ENCODE measurements at places on chromosomes 2 and 18. TPM values are rescaled to one million over a fixed set of nuclear protein-coding genes. Genes with fewer than 3 reads are reported as not detected.

The ASXL3 gene
- total RNA-seq: not detected

The DYNAP gene
- not detected for total RNA-seq

DNA sequence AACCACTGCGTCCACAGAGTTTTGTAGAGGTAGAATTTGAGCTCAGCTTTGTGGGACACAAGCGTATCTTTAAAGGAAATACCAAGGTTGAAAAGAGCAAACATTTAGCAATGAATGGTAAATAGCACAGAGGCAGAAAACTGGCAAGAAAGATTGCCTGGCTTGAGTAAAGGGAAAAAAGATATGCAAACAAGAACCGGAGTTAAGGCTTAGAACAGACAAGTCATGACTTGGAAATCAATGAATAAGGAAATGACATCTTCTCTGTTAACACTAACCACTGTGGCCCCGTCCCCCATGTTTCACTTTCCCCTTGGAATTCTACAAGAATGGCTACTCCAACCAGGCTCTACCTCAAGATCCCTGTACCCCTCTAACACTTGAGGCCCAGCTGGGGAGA, 3.8 kb downstream of the STAM2 start:
- H3K27ac ChIP-seq: no peak overlapping the region
- DNase-seq: no peak
- peaks cover 50% of the 10 kb centered on the region for H3K4me1 ChIP-seq

The CAPN14 gene
- total RNA-seq: 0.69 TPM

The ELP2 gene
- total RNA-seq: 98.8 TPM

GRCh38 chr2:232667989-232668583, 29.0 kb upstream of the GIGYF2 start:
- no peak for DNase-seq
- H3K4me3 ChIP-seq: no peak overlapping the region
- peaks cover 4% of the 10 kb centered on the region for H3K27me3 ChIP-seq
- H3K27ac ChIP-seq: no peak overlapping the region
- no peaks in the 10 kb centered on the region for H3K36me3 ChIP-seq

The GPC1 gene
- total RNA-seq: 0.83 TPM

GRCh38 chr18:24094561-24094960, 44.3 kb upstream of the CABYR start:
- no peaks in the 10 kb centered on the region for H3K27me3 ChIP-seq
- H3K36me3 ChIP-seq: peaks cover 47% of the 10 kb centered on the region
- peak overlapping the region; percentile 37 for H3K27ac ChIP-seq
- H3K4me1 ChIP-seq: peaks cover 20% of the 10 kb centered on the region

DNA sequence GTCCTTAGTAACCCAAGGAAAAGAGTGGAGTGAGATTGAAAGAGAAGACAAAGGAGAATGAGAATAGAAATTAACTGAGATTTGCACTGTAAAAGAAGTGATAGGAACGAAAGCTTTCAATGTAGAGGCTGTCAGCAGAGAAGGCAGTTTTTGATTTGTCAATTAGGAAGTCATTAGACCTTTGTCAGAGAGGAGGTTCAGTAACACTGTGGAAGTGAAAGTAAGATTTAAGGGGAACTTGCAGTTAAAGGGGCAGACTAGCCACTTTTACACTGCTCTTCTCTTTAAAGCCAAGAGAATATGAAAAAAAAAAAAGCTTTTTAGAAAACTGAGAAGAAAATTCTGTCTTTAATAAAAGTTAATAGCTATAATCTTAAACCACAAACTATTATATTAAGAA, 11.5 kb upstream of the KYNU start:
- H3K27ac ChIP-seq: no peak overlapping the region
- no peak for DNase-seq
- no peaks in the 10 kb centered on the region for H3K4me1 ChIP-seq

GRCh38 chr2:1795261-1796231, 51.2 kb upstream of the PXDN start:
- H3K27me3 ChIP-seq: no peaks in the 10 kb centered on the region
- no peak overlapping the region for H3K4me3 ChIP-seq
- DNase-seq: no peak

The SH3RF3 gene
- 1.9 TPM for total RNA-seq

The SERPINB3 gene
- not detected for total RNA-seq

The RAD51AP2 gene
- total RNA-seq: not detected

DNA sequence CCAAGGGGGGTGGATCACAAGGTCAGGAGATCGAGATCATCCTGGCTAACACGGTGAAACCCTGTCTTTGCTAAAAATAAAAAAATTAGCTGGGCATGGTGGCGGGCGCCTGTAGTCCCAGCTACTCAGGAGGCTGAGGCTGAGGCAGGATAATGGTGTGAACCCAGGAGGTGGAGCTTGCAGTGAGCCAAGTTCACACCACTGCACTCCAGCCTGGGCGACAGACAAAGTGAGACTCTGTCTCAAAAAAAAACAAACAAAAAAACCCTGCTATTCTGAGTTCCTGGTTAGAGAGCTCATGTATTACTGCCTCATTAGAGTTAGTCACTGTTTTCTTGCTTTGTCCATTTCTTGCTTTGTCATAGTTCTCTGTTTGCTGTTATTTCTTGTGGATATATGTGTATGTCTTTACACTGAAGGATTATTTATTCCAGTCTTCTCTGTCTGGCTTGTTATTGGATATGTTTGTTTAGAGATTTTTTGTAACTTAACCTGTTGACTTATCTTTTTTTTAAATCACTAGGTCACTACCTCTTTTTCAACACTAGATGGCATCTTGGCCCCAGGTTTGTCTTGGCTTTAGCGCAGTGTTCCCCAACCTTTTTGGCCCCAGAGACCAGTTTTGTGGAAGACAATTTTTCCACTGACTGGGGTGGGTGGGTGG, 17.0 kb downstream of the TTLL4 start:
- no peak for DNase-seq
- H3K27ac ChIP-seq: no peak overlapping the region
- H3K4me3 ChIP-seq: no peak overlapping the region
- H3K36me3 ChIP-seq: peaks cover 30% of the 10 kb centered on the region
- H3K27me3 ChIP-seq: no peaks in the 10 kb centered on the region
- peaks cover 16% of the 10 kb centered on the region for H3K4me1 ChIP-seq

DNA sequence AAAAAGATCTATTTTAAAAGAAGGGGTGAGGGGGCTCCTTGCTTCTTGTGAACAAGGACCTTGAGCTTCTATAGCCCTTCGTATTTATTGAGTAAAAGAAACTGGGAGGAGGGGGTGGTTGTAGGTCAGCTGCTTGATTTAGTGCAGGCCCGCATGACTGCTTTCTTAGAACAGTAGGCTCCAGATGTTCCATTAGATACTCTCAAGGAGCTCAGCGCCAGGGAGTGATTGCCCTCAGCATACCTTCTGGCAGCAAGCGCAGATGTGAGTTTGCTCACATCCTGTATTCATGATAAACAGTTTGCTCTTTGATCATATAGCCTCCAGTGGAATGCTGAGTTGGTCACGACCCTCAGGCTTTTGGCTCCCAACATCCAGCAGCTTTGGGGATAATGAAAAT, 108.9 kb upstream of the XPO1 start:
- no peaks in the 10 kb centered on the region for H3K4me1 ChIP-seq
- DNase-seq: no peak

DNA sequence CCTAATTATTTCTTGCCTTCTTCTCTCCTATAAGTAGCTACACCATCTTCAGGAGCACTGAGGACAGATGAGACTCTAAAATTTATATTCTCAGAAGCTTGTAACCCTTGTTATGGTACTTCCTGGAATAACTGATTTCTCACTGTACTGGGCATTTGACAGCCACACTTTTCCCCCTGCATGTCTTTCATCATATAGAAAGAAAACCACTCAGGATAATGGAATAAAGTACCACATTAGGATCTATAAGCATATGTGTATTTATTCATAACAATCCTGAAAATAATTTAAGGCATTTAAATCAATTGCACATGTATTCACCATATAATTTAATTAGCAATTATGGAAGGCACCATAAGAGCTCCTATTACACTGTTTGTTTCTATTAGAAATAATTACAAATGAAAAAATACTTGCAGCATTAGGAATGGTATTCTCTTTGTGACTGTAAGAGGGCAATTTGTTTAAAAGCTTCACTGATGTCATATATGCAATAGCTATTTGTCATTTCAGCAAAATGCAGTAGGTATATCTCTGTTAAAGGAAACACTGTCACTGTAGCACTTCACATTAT, 216.9 kb upstream of the FSHR start:
- no peak for DNase-seq
- no peaks in the 10 kb centered on the region for H3K36me3 ChIP-seq
- H3K27ac ChIP-seq: no peak overlapping the region
- no peaks in the 10 kb centered on the region for H3K4me1 ChIP-seq
- H3K4me3 ChIP-seq: no peak overlapping the region

GRCh38 chr18:8498905-8499304, 110.3 kb upstream of the RAB12 start:
- H3K36me3 ChIP-seq: no peaks in the 10 kb centered on the region
- no peak overlapping the region for H3K27ac ChIP-seq
- no peak for DNase-seq
- no peaks in the 10 kb centered on the region for H3K4me1 ChIP-seq
- H3K27me3 ChIP-seq: peaks cover 3% of the 10 kb centered on the region

- peaks cover 9% of the 10 kb centered on the region for H3K27me3 ChIP-seq
- no peak overlapping the region for H3K4me3 ChIP-seq
- H3K27ac ChIP-seq: no peak overlapping the region
- no peak for DNase-seq
Measured at GRCh38 chr2:114237331-114237730, 205.1 kb upstream of the DPP10 start.

- no peak overlapping the region for H3K4me3 ChIP-seq
- DNase-seq: no peak
- H3K27me3 ChIP-seq: peaks cover 2% of the 10 kb centered on the region
- H3K4me1 ChIP-seq: peaks cover 7% of the 10 kb centered on the region
- H3K36me3 ChIP-seq: no peaks in the 10 kb centered on the region
- no peak overlapping the region for H3K27ac ChIP-seq
Measured at GRCh38 chr2:9644603-9645002, 13.8 kb upstream of the YWHAQ start.

The CUL3 gene
- 75.0 TPM for total RNA-seq

DNA sequence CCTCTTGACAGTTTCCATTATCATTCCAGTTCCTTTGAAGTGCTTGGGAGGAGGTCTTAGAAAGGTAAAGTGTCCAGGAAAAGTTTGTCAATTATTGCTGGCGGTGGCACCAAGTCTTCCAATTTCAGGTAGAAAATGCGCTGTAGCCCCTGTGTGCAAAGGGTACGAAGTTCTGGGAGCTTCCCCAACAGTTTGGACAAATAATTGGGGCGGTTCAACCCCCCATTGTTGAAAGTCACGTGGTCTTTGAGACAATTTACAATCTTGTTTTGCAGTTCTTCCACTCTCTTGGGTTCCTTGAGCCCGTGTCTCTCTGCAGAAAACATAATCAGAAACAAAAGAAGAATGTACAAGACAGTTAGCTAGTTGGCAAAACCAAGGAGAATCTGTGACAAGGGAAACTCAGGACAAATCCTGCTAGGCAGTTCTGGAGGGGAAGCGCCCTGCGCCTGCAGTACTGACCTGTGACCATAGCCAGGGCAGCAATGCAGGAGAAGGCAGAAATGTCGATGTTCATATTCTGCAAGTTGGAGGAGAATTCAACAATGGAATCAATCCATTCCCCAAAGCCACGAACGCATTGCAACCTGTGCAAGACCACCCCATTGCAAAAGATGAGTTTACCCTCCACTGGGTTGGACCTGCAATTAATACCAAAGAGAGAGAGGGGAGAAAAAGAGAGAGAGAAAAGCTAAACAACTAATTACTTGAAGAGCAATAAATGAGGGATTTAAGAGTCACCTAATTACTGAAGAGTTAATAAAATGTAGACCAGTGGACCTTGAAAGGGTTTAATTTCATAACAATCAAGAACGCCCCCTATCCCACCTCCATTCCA, 6.6 kb downstream of the NR4A2 start:
- peaks cover 58% of the 10 kb centered on the region for H3K4me1 ChIP-seq
- no peak overlapping the region for H3K4me3 ChIP-seq
- H3K27me3 ChIP-seq: peaks cover 34% of the 10 kb centered on the region
- no peak for DNase-seq
- H3K27ac ChIP-seq: no peak overlapping the region
- peaks cover 76% of the 10 kb centered on the region for H3K36me3 ChIP-seq

The TMEM18 gene
- total RNA-seq: 34.6 TPM

GRCh38 chr2:234092344-234092743, 41.8 kb downstream of the SPP2 start:
- DNase-seq: no peak
- H3K36me3 ChIP-seq: peaks cover 3% of the 10 kb centered on the region
- no peak overlapping the region for H3K27ac ChIP-seq
- no peaks in the 10 kb centered on the region for H3K27me3 ChIP-seq

The ALPI gene
- not detected for total RNA-seq

The TMEM182 gene
- total RNA-seq: 5.3 TPM

GRCh38 chr2:25494616-25495015, 152.9 kb upstream of the DNMT3A start:
- no peak overlapping the region for H3K27ac ChIP-seq
- H3K36me3 ChIP-seq: no peaks in the 10 kb centered on the region
- H3K27me3 ChIP-seq: no peaks in the 10 kb centered on the region
- no peaks in the 10 kb centered on the region for H3K4me1 ChIP-seq

- no peak overlapping the region for H3K4me3 ChIP-seq
- peaks cover 33% of the 10 kb centered on the region for H3K36me3 ChIP-seq
- DNase-seq: no peak
- no peak overlapping the region for H3K27ac ChIP-seq
Measured at GRCh38 chr18:24126155-24126961, 12.5 kb upstream of the CABYR start.

The LYPD6 gene
- total RNA-seq: not detected

DNA sequence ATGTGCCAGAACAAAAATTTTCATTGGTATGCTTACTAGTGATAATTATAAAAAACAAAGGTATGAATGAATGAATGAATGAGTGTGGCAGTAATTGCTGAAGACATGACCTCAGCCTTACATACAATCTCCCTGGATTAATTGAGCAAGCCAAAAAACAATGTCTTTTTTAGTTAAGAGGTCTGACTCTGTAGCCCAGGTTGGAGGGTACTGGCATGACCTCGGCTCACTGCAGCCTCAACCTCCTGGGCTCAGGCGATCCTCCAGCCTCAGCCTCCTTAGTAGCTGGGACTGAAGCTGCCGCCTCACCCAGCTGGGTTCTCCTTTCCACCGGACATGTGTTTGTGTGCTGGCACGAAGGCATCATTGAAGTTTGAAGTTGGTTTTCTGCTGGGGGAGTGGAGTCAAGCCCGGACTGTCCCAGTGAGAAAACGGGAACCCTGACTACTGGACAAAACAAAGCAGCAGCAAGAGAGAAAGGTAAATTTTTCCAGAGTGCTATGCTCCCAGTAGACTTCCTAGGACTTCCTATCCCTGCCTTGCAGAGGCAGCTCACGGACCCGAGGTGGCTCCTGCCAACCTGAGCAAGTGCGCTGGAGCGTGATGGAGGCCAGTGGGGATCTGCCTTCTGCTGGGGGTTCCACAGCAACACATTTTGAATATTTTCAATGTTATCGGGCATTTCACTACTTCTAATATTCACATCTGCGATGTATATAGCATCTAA, 6.4 kb upstream of the IMP4 start:
- H3K4me3 ChIP-seq: no peak overlapping the region
- peaks cover 18% of the 10 kb centered on the region for H3K4me1 ChIP-seq
- H3K36me3 ChIP-seq: peaks cover 4% of the 10 kb centered on the region
- DNase-seq: no peak
- H3K27ac ChIP-seq: no peak overlapping the region
